ENCODE measurements at places on chromosomes 1 and 21.

GRCh38 chr1:247681288-247681897 lies 1.9 kb upstream of the OR13G1 start:
- DNase-seq = peak; percentile 3

DNA sequence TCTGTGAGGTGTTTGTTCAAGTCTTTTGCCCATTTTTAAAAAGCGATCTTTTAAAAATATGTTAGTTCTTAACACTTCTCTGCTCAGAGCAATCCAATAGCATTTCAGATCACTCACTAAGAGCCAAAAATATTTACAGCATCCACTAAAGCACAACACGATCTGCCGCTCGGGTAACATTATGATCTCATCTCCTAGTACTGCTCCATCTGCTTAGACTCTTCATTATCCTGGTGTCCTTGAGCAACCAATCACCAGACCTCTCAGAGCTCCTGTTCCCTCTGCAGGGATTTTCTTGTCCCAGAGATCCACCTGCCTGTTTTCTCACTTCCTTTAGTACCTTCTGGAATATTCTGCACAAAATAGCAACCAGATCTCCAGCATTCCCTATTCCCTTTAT lies 235.3 kb upstream of the ESRRG start:
- DNase-seq = no peak

DNA sequence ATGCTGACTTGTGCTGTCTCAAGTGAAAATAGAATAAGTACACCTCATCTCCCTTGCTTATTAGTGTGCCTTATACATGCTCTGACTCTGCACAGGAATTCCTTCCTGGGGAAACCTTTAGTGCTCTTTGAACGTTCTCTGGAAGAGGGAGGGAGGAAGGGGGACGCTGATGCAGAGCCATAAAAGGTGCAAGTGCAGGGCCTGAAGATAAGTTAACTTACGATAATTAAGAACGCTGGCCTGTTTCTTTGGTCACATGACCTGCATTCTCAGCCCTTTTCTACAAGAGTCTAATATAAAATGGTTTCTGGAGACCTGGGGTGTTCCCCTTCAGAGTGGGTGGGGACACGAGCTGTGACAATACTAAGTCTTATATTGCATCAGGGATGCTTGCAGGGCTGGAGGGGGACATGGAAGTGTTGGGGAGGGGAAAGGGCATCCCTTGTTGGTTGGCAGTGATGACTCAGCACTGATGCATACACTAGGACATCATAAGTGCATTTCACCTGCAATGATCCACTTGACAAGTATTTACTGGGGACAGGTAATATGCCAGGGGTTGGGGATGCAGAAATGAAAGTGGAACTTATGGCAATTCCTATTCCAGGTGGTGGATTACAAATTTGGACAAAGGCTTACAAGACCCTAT lies 26.3 kb upstream of the KIAA0040 start:
- no peak for DNase-seq

DNA sequence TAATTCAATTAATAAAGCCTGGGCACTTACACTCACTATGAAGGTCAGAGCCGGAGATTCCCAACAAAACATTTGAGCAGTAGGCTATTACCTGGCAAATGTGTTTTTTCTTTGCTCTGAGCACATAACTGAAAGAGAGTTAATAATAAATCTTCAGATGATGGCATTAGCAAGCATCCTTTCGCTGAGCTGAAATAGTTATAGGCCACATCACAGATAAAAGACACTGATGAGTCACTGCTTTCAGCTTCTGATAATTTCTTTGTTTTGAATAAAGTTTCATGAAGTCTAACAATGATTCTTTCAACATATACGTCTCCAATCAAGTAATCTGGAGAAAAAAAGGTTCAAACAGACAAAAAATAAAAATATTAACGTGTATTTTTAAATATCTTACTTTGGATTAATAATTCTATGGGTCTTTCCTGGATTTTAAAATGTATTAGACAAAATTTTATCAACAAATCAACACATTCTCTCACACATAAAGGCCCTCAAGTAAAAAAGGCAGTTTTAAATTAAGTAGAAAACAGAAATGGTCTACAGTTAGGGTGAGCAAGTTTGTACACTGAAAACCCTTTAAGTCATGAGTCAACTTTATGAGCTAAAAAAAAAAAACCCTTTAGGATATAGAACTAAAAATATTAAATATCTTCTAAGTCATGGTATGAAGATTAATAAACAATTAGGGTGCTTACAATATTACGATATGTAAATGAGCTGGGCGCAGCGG lies 33.1 kb downstream of the LTN1 start:
- DNase-seq = no peak

- DNase-seq = peak; percentile 14
These were observed 31.1 kb upstream of the SLC45A3 start for GRCh38 chr1:205711105-205712048.

- DNase-seq = no peak
These were observed 160.0 kb downstream of the PLXNA2 start for GRCh38 chr1:208084220-208084619.

- DNase-seq = no peak
These were observed 136.5 kb upstream of the HNRNPU start for GRCh38 chr1:245000872-245001188.
